Suppressor macrophage treated with lipopolysaccharide for 1 hour (primary cell): ENCODE measurements at places on chromosomes 4 and X.

- DNase-seq: no peak
Observed at GRCh38 chrX:110000847-110001713, 1.8 kb upstream of the TMEM164 start.

DNA sequence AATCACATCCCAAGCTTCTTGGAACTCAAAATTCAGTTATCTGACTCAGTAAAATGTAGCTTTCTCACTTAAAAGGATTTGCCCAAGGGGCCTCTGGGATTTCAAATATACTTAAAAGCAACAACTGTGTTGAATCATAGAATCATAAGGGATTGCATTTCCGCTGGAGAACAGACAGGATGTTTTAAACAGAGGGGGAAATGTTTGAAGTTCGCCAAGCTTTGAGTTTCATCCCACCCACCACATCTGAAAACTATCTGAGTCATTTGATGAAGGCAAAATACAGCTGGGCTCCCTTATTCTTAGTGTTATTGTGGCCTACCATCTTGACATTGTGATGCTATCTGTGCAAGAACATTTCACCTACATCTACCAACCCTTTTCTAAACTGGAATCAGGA, 73.5 kb downstream of the PPP1R2C start:
- DNase-seq: no peak

- no peak for DNase-seq
Observed at GRCh38 chrX:63652086-63652765, 132.8 kb downstream of the ARHGEF9 start.

GRCh38 chrX:69386681-69387080, 117.4 kb upstream of the NALF2 start:
- no peak for DNase-seq

GRCh38 chr4:184064877-184065276, 152.8 kb downstream of the ENPP6 start:
- no peak for DNase-seq

DNA sequence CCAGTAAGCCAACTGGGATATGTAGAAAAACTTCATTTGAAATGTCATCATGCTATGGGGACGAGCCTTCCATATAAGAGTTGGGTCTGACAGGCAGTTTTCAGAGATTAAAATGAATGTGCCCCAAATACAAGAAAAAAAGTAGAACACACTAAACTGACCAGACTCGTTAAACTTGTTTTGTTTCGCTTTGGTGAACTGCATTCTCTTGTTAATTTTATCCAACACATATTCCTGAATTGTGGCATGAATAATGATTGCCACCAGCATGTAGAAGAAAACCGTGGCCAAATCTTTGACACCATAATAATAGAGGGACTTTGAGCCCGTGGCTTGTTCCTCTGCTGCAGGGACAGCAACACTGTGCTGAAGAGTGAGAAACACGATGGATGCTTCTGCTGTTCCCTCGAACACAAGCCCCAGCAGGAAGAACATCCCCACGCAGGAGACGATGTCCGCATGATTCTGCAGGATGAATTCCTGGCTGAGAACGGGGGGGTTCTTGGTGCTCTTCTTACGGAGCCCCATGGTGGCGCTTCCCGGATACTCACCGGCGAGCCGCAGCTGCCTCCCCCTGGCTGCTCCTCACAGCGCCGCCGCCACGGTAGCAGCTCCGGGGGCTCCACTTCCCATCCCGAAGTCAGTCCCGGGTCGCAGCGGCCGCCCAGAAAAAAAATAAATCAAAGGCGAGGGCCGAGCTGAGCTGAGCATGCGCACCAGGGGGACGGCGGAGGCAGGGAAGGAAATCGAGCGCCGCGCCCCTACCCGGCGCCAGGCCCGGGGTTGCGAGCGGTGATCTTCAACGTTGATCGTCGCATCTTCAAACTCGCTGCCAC, at the start of gene TRAM1L1:
TRAM1L1 (minus strand) TSS at position 711 of the 836 bp plus-strand sequence; CDS start at position 528, 183 bp downstream.
- no peak for DNase-seq
